Fibroblast of upper back skin (primary cell): ENCODE measurements at places on chromosomes 12 and 14.
A peak's percentile ranks its signal among the peaks of the same experiment; 100 is the strongest.

DNA sequence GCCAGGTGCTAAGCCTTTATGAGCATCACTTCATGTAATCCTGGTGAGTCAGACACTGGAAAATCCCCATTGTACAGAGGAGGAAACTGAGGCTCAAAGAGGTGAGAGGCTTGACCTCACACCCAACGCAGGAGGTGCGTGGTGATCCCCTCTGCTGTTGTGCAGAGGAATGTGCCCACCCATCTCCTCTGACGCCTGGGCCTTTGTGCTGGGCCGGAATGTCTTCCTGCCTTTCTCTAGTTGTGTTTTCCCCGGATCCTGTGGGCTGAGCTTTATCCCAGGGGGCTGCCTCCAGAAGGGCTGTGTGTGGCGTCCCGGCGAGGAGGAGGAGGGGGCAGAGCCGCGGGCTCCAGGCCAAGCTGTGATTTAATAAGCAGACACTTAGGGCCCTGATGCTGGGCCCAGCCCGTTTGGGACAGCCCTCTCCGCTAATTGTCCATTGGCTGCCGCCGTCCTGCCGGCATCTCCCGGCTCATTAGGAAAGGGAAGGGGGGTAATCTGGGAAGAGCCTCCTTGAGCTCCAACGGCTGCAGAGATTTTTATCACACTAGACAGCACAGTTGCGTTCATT is 653.6 kb downstream of the MED13L start:
- DNase-seq, result peak; percentile 28

DNA sequence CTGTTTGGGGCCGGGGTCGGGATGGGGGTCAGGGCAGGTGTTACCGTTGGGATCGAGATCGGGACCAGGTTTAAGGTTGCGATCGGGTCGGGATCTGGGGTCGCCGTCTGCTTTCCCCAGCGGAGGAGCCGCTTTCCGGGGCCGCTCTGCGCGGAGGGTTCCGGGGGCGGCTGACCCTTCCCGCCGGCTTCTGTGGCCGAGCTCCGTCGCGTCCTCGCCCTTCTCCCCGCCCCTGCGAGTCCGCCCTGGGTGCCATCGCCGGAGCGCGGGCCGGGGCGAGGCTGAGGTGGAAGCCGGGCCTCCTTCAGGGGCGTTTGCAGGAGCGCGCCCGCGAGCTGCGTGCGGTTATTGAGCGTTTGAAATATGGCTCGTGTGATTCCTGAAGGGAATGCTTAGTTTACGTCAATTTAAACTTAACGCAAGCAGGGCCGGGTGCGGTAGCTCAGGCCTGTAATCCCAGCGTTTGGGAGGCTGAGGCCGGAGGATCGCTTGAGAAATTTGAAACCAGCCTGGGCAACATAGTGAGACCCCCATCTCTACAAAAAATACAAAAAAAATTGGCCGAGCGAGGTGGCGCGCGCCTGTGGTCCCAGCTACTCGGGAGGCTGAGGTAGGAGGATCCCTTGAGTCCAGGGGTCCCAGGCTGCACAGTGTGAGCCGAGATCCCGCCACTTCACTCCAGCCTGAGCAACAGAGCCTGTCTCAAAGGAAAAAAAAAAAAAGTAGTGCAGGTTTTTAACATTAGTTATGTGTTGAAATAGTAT is 620 bp downstream of the PGAM5 start:
- no peak for DNase-seq

DNA sequence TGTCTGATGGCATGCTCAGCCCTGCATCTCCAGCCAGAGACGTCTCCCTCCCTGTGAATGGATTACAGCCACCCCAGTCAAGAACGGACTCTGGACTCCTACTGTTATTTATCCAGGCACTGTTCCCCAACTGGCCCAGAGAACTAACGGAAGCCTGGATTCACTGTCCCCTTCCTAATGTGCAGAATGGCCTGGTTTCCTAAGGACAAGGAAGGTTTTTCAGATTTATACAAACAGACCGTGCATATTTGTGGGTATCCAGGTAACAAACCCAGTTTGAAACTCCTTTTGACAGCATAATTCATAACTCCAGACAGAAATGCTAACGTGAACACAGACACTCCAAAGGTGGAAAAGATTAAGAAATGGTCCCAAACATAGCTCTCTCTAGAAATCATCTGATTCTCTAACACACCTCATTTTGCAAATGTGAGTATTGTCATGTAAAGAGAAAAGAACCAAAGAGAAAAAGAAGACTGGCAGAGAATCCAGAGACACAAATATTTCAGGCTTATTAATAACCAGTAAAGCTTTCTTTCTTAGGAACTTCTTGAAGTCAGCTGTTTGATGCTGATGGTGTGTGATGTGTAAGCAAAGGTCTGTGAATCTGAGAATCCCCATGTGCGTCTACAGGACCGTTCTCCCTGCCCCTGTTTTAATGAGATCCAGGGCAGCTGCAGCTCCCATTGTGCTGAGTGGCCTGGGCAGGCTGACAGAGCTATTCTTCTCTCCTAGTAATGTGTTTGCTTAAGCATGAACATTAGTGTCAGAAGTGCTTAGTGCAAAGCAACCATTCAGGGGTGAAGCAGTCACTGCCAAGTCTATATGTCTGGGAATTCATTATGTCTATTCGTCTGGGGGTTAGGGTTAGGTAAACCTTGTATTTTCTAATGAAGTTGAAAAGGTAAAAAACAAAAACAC is 86.8 kb upstream of the HIF1A start:
- DNase-seq, result peak; percentile 70

DNA sequence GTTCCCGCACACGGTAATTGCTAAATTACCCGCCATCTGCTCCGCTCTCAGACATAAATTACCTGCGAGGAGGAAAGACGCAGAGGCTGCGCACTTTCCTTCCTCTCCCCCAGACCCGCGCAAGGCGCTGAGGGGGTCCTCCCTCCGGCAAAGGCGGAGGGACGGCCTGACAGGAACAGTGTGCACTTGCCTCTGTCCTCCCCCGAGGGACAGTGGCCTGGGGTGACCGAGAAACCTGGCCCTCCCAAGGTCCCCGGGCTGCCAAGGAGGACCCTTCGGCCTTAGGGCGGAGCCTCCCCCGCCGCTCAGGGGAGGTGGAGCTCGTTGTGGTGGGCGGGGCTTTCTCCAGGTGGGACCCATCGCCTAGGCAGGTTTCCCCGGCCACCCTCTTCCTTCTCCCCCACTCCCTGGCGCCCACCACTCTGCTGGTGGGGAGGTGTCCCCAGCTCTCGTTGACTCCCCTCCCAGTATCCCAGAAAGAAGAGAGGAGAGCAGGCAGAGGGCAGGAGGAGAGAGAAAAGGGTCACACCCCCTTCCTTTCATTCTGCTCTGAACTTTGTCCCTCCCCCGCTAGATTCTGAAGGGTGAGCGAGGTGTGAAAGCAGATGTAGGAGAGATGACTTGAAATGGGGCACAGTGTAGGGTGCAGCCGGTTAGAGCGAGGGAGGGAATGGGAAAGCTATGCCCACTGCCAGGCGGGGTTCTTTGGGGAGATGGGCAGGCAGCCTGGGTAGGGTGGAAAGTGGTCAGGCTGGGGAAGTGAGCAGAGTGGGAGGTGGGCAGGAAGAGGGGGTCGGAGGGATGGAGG is 11.4 kb upstream of the CALCOCO1 start:
- no peak for DNase-seq

- DNase-seq, result no peak
Measured at GRCh38 chr12:122184517-122184916, 1.6 kb downstream of the LRRC43 start.
